ENCODE measurements at places on chromosomes 1 and 21.

DNA sequence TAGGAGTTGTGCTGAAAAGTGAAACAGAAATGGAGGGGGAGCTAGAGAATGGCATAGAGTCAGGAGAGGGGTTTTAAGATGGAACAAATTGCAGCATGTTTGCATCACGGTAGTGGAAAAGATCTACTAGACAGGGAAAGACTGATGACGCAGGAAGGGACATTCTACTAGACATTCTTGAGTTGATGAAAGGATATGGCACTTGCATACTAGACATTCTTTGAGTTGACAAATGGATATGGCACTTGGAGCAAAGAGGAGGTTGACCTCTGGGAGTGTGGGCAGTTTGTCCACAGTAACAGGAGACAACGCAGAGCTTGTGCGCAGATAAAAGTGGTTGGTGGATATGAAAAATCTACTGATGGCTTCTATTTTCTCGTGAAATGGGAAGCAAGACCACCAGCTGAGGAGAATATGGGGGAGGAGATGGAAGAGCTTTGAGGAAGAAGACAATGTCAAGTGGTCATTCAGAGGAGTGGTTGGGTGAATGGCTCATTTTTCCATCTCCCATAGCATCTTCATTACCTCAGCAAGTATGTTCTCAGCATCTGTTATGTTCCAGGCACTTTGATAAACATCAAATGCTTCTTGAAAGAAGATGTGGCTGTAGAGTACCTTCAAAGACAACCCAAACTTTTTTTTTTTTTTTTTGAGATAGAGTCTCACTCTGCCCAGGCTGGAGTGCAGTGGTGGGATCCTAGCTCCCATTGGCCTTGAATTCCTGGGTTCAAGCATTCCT, 2.4 kb upstream of the CTPS1 start:
- no peak for DNase-seq

- DNase-seq = peak; percentile 5
Observed at GRCh38 chr21:16040601-16041000, 310.8 kb downstream of the USP25 start.

GRCh38 chr21:25557180-25557579, 50.1 kb downstream of the MRPL39 start:
- no peak for DNase-seq

GRCh38 chr1:92168657-92169056, 49.1 kb upstream of the C1orf146 start:
- no peak for DNase-seq

DNA sequence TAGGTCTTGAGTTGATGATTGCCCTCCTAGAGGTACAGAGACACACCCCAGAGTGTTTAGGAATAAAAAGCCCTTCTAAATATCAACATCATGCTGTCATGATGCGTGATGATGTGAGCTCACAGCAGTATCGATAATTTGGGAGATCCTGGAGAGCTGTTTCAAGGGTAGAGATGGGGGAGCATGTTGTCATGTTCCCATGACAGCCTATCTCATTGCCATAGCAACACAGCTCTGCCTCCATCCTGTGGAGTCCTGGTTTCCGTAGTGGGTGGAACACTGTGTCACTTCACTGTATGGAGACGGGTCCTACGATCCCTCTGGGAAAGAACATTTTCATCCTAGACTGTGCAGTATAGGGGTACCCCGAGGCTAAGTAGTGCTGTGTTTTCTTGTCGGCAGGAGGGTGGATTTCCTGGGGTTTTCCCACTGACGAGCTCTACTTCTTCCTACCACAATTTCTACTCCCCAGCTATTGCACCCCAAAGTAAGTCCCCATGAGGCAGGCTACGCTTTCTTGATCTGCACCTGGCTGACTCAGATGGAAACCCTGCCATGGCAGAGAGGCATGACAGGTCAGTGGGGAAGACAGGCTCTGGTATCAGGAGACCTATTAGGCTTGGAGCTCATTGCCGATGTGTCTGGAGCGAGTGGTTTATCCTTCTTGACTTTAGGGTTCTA, 7.2 kb downstream of the KISS1 start:
- DNase-seq = no peak

DNA sequence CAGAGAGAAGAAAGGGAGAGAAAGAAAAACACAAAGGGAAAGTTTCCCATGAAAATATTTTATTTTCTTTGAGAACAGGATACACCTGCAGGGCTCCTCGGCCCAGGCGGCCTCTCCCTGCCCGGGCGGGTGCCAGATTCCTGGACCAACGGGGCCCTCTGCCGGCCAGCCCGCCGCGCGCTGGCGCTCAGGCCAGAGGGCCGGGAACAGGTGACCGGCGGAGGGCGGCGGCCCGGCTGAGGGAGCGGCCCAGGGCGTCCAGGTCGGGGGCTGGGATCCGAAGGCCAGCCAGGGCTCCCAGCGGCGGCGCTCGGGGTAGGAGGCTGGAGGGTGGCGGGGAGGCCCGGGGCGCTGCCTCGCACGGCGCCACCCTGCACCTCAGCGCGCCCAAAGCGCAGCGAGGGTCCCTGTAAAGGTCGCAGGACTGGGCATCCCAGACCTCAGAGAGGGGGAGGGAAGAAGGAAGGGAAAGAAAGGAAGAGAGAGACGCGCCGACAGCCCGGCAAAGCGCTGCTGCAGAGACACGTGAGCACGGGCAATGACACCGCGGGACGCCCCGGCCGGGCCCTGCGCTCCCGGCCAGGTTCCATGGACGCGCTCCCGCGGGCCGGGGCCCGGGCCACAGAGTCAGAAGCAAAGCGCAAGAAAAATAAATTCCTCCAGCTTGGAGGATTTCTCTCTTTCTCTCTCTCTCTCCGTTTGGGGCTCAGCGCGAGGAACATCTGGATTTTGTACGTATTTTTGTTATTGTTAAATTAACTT, 927 bp downstream of the WNT9A start:
- peak; percentile 20 for DNase-seq

GRCh38 chr21:37724201-37724600, 192.1 kb downstream of the KCNJ6 start:
- DNase-seq = no peak

GRCh38 chr1:45033356-45033755, 21.3 kb downstream of the UROD start:
- DNase-seq = no peak

DNA sequence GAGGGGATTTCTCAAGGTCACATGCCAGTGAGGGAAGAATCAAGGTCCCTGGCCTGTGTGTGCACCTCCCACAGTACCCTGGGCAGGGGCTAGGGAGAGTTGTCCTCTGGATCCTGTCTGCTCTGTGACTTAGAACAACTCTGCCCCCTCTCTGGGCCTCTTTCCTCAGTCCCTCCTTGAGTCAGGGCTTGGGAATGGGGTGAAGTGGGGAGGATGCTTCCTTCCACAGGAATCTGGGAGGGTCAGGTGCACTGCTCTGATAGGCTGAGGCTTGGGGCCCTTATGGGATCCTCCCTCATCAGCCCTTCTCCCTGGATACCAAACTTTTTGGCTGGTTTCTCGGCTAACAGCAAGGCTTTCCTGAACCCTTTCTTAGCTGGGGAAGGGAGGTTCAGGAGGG, 2.5 kb downstream of the TRNP1 start:
- DNase-seq = no peak

- DNase-seq = no peak
Observed at GRCh38 chr1:53636621-53637171, 102.3 kb downstream of the GLIS1 start.

DNA sequence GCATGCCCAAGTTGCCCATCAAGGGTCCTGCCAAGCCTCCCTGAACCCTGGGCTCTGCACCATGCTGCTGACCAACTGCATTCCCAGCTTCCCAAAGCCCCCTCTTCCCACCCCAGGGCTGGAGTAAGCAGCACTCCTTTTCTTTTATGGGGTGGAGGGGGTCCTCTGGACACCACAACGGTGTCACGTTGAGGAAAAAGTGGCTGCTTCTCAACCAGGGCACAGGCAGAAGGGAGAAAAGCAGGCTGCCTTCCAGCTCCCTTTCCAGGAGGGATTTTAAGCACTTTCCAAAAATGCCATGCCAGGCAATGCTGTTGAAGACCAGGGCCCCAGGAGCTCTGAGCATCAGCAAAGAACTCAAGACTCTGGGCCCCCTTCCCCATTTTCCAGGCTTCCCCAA, 691 bp downstream of the RIMS3 start:
- DNase-seq = no peak

- no peak for DNase-seq
Observed at GRCh38 chr21:35057428-35057827, 8.3 kb upstream of the RUNX1 start.

- DNase-seq = no peak
Observed at GRCh38 chr1:21233490-21233889, 56.8 kb downstream of the ECE1 start.

GRCh38 chr1:243293941-243294722, 38.3 kb downstream of the SDCCAG8 start:
- no peak for DNase-seq

DNA sequence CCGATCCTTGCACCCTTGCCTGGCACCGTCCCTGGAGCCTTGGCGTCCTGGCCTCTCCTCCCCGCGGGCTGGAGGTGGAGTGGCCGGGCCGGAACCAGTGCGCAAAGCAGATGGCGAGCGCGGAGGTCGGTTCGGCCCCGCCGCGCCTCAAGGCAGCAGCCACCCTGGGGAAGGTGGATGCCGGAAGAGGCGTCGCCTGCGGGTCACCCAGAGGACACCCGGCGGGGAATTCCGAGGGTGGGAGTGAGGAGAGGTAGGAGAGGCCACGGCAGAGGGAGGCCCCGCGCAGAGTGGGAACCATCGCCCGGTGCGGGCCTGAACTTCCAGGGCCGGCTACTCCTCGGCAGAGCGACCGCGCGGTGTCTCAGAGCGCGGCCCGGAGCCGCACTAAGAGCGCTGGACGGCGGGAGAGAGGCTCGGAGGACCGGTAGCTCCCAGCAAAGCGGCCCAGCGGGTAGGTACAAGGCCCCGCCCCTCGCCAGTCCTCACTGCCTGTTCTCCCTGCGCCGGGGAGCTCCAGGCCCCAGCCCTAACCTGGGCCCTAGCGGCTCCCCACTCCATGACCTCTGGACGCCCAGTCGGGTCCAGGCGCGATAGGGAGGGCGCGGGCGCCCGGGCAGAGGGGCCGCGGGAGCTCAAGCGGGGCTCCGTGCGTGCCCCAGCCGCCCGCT, at the start of gene RNF207:
RNF207 (plus strand) TSS at position 271 of the 671 bp plus-strand sequence. CDS start 417 bp downstream, outside the sequence.
- no peak for DNase-seq

GRCh38 chr1:209202830-209203532, 380.5 kb upstream of the CAMK1G start:
- DNase-seq = peak; percentile 40

GRCh38 chr1:108847494-108847893, 9.4 kb downstream of the AKNAD1 start:
- DNase-seq = no peak

DNA sequence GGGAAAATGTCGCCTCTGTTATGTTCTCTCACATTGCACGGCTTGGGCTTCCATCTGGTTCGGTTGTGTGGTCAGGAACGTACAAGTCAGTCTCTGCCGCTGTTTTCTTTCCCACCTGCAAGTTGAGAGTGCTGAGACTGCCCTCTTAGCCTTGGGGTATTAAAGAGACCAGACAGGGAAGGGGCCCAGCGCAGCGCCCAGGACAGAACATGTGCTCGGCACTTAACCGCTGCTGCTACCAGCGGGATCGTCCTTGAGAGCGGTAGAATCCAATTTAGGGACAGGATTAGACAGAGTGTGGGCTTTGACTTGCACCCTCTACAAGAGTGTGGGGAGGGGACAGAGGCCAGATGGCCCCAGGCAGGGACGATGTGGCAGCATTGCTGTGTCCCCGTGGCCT, 17.7 kb upstream of the AGPAT3 start:
- DNase-seq = no peak

DNA sequence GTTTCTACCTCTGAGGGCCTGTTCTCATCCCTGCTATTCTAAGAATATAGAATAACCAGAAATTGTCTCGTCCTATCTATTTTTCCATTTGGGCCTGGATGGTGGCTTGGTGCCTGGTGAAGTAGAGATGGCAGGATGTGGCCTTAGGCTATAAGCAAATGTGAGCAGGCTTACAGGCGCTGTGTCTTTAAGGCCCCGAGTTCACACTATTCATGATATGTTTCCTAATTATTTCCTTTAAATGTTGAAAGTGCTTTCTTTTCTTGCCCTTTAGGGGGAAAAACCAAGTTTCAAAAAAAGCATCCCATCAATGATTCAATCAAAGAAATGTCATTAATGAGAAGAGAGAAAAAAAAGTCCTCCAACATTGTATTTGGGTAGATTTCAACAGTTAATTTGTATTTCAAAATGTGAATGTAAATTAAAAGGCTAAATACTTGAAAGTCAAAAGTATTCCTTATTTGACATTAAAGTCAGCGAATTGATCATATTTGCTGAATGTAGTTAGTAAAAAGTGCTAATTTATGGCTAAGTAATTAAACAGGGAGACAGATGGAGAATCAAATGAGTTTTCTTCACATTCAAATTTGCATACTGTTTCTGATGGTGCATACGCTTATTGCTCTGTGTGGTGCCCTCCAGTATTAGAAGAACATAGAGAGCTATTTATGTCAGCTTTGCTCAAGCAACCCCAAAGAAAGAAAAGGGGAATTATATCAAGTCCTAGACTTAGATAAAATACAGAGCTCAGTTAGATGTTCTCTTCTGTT, 34.0 kb upstream of the HUNK start:
- no peak for DNase-seq

DNA sequence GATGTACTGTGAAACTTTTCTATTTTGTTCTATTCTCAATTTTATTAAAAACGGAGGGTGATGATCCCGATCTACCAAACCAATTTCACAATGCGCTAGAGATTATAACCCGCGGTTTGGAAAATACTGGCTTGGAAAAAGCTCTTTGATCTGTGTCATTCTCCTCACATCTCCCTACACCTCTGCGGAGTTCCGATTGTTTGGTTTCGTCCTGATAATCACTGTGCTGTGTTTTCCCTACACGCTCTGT, 536 bp upstream of the ABCD3 start:
- DNase-seq = no peak

- DNase-seq = peak; percentile 27
Observed at GRCh38 chr1:78716186-78716585, 66.6 kb downstream of the IFI44 start.
